Nucleus accumbens (tissue), 56 donors: ENCODE measurements at places on chromosomes 3 and 15.

DNA sequence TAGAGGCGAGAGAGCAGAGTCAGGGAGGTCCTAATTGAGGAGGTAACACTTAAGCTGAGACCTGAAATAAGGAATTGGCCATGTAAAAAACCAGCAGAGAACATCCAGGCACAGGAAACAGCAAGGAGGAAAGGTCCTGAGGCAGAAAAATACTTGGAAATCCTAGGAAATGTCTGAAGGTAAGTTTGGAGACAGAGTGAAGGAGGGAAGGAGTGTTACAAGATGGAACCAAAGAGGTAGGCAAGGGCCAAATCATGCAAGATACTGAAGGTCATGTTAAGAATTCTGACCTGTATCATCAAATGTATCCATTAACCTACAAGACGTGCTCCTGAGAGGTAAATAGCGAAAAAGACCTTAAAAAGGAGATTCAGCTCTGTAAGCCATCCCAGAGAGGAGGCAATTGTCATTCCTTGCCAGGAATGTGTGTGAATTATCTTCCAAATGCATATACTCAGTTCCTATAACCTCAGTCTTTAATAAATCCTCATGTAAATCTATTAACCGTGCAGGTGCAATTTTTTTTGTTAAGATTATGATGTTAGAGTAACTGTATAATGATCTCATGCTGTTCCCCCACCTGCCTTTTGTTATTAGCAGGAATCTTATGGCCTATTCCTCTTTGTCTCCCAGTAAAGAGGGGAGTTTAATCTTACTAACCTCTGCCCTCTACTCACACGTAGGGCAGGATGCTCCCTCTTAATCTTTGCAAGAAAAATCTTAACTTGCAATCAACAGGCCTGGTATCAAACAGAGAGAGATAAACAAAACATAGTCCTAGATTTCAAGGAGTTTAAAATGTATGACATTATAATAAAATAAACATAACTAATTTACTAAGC is 166.9 kb downstream of the ULK4 start:
- DNase-seq: no peak

DNA sequence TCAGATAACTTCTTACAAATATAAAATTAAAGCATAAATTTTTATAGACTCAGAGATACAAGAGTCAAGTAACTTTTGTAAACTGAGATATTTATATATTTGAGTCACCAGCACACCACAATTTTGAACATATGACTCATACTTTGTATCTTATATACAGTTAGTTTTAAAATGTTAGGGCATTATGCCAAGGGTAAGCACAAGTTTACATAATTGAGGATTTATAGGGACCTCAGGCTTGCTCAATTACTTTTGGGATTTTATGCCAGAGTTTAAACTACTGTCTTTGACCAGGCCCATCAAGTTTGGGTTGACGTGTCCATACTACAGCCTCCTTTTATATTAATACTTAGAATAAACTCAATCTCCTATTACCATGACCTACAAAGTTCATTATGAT is 7.4 kb upstream of the FGF7 start:
- no peak for DNase-seq

DNA sequence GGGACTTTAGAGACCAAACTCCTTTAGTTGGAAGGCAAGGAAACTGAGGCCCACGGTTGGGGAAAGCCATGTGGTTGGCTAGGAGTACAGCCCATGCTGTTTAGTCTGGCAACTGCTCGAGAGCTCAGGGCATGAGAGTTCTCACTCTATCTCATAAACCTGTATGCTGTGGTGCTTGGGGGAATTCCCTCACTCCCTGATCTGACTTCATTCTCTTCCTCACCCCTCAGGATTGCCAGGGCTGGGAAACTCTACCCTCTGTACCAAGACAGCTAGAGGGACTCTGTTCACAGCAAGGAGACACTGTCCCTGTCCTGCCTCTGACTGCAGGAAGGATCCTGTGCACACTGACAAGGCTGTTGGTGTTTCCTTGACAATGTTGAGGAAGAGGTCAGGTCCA is 230.2 kb downstream of the ZNF621 start:
- no peak for DNase-seq

GRCh38 chr15:90130291-90130690 is 28.0 kb upstream of the IDH2 start:
- no peak for DNase-seq

DNA sequence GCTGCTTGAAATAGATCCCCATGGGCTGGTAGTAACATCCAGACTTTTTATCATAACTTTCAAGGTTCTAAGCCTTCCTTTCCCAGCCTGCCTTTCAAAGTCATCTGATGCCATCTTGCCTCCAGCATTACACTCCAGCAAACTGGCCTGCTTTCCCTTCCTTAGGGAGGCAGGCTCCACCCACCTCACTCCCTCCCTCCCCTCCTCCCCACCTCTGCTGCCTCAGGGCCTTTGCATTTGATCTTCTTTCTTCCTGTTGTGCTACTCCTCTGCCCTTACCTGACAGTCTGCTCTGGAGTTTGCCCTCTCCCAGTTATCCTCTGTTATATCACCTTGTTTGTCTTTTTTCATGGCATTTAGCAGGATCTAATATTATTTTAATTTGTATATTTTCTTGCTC is 319.5 kb downstream of the KCNH8 start:
- DNase-seq: no peak

DNA sequence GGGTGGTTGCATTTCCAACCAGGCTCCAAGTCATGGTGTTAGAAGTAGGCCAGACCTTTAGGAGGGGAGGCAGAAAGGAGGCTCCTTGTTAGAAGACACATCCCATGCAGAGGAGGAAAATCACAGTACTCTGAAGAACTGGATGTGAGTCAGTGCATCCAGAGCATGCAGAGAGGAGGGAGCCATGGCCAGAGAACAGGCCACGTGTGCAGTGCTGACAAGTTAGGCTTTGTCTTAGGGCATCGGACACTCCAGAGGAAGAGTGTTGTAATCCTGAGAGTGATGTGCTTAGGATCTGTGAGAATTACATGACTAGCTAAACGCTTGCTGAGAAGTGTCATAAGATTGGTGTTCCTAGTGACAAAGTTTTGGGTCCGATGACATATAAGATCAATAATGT is 456.5 kb upstream of the THRB start:
- DNase-seq: peak; percentile 8

DNA sequence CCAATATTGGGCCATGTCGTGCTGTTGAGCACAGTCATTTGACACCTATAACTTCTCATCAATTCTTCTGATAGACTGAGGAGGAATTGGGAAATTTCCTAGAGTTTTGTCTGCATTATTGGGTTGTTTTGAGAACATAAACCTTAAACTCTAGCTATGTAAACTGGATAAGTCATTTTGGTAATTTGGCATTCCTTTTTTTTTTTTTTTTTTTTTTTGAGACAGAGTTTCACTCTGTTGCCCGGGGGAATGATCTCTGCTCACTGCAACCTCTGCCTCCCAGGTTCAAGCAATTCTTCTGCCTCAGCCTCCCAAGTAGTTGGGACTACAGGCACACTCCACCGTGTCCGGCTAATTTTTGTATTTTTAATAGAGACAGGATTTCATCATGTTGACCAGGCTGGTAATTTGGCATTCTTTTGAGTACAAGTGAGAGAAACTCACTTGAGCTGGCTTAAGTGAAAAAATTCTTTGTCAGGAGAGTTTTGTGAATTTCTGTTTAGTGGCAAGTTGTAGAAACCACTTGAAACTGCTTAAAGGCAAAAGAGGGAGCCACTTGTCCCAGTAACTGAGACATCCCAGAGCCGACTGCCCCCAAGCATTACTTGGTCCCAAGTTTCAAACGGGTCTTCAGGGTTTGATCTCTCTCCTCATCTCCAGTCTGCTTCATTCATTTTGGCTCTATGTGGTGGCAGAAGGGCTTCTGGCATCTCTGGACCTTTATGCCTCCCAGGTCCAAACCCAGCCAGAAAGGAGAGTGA is 34.9 kb downstream of the FLNB start:
- DNase-seq: no peak

DNA sequence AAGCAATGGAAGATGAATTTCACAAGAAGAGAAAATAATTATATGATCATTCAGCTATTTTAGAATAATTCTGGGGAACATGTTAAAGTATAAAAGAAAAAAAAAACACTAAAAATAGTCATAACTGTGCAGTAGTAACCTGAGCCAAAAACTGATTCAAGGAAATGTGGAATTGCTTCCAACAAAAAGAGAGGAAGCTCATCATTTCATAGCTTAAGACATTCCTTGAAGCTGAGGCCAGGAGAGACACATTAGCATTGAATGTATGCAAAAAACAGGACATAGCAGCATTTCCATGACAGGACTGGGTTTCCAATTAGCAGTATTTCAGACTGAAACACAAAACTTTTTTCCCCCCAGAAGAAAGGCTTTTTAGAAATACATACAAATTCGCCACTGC is 27.7 kb upstream of the LRRN1 start:
- DNase-seq: no peak

GRCh38 chr3:57100046-57100695 is 39.7 kb downstream of the SPATA12 start:
- DNase-seq: no peak

GRCh38 chr3:157257101-157257500 is 97.2 kb upstream of the CCNL1 start:
- DNase-seq: no peak

GRCh38 chr3:123552095-123552714 is 32.6 kb downstream of the HACD2 start:
- no peak for DNase-seq

DNA sequence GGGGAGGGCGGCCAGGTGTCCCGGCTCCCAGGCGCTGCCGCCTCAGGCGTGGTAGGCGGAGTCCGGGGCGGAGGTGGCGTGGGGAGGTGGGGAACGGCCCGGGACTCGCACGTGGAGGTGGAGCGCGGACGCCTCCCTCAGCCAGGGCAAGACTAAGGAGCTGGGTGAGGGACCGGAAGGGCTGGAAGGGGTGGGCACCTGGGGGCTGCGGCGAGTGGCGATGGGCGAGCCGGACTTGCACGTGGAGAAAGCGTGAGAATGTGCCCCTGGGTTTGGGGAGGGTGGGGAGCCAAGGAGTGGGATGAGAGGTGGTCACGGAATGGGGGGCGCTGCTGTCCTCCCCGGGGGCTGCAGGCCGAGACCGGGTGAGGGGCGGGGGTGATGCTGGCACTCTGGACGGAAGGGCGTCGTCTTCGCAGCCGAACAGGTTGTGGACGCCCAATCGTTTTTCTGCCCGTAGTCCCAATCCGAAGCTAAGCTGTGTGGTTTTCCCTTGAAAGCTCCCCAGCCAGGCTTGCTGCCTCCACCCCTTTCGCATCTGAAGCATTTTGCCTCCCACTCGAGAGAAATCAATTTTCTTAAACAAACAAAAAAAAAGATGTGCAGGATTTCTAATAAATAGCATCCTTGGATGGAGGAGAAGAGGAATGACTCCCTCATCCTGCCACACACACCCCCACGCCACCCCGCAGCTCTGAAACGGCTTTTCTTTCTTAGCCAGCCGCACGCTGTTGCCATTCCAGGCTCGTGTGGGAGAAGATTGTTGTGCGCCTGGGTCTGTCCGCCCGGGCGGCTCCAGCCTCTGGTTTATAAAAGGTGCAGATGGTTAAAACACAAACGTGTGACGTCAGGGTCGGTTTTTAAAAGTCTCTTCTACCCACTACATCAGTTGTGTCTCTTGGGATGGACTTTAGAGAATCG is 62.5 kb upstream of the ANKRD28 start:
- peak; percentile 73 for DNase-seq

DNA sequence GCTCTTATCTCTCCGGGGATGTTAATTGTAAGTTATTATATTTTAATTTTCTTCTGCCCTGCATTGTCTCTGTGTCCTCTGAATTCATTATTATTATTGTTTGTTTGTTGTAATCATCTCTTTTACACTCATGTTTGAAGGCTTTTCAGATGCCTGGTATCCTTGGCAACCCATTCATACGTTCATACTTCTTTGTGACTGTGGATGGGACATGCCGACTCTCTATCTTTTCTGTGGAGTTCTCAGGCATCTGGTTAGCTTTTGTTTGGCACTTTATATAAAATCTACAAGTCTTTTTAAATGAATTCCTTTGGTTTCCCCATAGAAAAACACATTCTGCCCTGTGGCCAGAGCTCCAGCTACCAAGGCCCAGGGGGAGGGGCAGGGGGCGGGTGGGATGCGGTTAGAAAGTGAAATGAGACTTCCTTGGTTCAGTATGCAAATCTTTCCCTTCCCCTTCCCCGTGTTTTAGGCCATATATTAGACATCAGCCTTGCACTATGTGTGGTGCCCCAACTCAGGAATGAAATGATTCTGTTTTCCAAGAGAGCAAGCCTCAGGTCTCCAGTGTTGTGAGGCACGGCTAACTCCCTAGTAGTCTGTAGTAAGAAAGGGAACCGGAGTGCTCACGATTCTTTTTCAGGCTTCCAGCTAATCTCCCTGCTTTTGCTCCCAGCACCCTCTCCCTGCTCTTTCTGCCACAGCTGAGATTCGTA is 79.2 kb downstream of the SST start:
- DNase-seq: no peak

- no peak for DNase-seq
Measured at GRCh38 chr3:127158614-127159229, 34.2 kb upstream of the PRR23E start.

GRCh38 chr3:11924518-11924917 is 77.8 kb upstream of the TAMM41 start:
- DNase-seq: no peak
